H4 (cell line): ENCODE measurements at places on chromosomes 16 and 17.

GRCh38 chr17:51119415-51120356 is 982 bp downstream of the SPAG9 start:
- peak; percentile 52 for DNase-seq

- no peak for DNase-seq
These were observed 192.1 kb upstream of the KIF2B start for GRCh38 chr17:53630638-53631037.

- peak; percentile 57 for DNase-seq
These were observed 30.5 kb downstream of the SMPD3 start for GRCh38 chr16:68417711-68418301.

- no peak for DNase-seq
These were observed 599.4 kb upstream of the CDH5 start for GRCh38 chr16:65767125-65767524.

DNA sequence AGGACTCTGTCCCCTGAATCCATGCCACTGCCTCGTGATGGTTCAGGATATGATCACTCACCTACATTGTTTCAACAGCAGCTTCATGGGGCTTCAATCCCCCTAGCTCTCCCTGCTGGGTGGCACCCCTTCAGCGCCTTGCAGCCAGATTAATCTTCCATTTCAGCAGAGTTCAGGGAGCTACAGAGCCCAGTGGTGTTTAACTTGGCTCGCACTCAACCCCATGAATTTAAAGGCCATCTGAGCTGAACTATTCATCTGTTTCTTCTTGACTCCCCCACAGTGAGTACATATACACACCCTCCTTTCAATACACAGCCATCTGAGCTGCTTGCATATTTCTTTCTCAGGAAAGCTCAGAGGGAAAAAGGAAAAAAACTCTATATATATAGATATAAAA is 202.8 kb upstream of the C16orf82 start:
- no peak for DNase-seq

DNA sequence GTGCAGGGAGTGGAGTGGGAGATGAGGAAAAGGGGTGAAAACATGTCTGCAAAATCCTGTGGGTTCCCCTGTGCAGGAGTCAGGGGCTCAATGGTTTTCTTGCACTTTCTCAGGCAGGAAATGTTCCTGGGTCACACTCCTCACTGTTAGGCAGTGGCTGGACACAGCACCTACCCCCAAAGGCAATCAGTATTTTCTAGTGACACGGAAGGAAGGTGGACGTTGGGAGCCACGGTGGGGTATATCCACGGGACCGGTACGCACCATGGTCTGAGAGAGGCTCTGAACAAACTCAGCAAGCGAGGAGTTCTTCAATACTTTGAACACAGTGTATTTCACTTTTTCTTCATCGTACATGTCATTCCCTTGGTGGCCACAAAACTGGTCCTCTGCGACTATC is 20.9 kb downstream of the LITAFD start:
- DNase-seq = no peak

DNA sequence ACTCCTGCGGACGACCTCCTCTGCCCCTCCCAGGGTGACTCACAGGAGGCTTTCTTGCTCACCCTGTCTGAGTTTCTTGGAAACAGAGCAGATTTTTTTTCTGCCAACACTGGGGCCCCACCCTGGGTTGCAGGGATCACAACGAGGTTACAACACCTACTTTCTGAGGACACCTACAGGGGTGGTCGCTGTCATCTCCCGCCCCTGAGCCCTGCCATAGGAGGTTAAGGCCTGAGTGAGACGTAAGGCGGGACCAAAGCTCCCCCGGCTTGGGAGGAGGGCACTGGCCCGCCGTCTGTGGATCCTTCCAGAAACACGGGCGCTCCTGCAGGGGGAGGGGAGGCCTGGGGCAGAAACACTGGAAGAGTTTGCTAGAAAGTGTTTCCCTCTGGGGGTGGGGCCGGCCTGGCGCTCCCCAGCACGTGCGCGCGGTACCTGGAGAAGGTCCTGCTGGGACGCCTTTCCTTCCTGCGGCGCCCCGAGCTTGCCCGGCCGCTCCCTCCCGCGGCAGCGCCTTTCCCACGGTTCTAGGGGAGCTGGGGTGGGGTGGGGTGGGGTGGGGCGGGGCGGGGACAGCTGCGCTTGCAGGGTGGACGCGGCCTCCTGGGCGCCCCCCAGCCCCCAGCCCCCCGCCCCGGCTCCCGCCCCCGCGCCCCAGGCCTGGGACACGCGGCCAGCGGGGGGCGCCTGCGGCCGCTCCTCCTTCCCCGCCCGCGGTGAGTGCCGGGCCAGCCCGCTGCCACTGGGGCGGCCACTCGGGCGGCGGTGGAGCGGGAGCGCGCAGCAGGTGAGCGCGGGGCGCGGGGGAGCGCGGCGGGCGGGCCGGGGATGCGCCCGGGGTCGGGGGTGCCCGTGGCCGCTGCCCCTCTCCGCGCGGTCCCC is 20.7 kb upstream of the ADCY7 start:
- peak; percentile 51 for DNase-seq

- peak; percentile 54 for DNase-seq
These were observed 45.8 kb downstream of the STAT3 start for GRCh38 chr17:42342242-42343008.

GRCh38 chr17:50139185-50139783 is 9.3 kb upstream of the SAMD14 start:
- DNase-seq = no peak

DNA sequence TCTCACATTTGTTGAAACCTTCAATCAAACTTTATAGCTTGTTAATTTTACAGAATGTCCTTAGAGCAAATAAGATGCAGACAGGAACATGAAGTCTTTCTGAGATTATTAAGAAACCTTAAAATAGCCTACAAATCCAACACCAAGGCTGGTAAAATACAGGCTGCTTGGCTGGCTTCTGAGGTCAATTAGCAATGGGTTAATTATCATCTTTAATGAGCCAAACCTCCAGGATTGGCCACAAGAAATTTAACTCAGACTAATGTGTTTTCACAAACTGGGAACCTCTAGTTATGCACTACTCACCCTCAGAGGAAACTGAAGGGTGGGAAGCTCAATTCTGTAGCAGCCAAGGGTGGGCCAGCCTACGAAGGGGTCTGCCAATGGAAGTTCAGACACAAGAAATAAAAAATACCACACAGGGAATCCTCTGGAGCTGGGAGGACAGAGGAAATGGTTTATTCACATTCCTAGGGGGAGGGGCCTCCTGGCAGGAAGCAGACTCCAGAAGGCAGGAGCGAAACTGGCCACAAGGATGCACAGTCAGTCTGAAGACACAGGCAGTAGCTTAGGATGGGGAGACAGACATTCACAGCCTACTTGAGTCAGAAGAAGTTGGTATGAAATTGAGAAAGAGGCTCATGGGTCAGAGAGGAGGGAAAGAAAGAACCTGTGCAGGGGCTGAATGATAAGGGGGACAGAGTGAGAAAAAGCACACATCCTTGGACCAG is 36.1 kb downstream of the HIC1 start:
- DNase-seq = peak; percentile 83

GRCh38 chr17:5446786-5447185 is 7.8 kb upstream of the C1QBP start:
- no peak for DNase-seq

GRCh38 chr17:30920683-30921543 is 832 bp upstream of the ADAP2 start:
- no peak for DNase-seq
